Bone marrow (tissue), 2 donors: ENCODE measurements at places on chromosomes 1 and 21.
A peak's percentile ranks its signal among the peaks of the same experiment; 100 is the strongest.

GRCh38 chr1:78145105-78145580, 99.4 kb downstream of the GIPC2 start:
- no peak for DNase-seq

DNA sequence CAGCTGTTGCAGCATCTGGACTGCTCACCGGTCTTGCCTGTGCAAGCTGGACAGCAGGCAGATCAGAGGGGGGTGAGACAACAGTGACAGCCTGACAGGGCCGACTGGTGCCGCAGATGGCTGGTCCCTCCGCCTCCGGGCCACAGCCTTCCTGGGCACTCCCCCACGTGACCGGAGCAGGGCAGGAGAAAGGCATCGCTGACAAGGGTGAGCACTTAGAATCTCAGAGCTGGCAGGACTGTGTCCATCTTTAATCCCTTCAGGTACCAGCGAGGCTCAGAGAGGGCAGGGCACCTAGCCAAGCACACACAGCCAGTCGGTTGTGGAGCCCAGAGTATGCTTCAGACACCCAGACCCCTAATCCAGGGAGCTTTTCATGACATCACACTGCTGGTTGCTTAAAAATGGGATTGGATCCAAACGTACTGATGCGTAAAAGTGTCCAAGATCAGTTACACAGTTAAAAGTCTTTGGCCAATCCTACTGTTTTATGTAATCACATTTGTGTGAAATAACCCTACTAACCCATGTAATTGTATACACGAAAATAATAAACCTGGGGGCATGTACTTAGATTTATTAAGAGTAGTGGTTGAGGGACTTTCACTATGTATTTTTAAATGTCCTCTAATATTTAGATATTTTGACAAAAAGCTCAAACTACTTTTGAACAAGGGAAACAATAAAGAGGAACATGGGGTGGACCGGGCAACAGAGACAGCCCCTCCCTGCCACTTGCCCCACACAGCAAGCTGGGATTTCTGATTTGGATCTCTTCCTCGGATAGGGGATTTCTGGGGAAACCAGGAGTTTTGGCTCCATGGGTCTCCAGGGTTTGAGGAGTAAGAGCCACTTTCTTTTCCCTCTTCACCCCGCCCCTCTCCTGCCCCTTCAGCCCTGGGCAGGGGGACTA, 758 bp upstream of the CNTN2 start:
- no peak for DNase-seq

- no peak for DNase-seq
Measured at GRCh38 chr1:74835051-74835450, 102.1 kb downstream of the TYW3 start.

GRCh38 chr1:41355761-41356160, 5.5 kb upstream of the FOXO6 start:
- DNase-seq, result no peak

DNA sequence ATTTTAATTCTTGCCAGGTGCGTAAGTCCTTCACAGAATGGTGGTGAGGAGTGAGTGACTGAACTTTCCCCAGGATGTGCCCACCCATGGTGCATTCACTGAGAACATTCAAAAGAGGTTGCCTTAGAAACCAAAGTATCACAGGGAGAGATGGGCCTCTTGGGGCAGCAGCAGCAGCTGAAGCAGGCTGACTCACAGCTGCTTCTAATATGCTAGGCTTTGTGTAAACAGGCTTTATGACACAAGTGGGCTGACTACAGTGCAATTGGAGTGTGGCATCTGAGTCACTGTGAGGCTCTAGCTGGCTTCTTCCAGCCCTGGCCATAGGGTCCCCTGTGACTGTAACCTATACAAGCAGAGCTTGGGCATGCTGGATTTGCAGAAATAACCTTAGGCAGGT, 12.6 kb downstream of the PIGP start:
- DNase-seq, result peak; percentile 82

DNA sequence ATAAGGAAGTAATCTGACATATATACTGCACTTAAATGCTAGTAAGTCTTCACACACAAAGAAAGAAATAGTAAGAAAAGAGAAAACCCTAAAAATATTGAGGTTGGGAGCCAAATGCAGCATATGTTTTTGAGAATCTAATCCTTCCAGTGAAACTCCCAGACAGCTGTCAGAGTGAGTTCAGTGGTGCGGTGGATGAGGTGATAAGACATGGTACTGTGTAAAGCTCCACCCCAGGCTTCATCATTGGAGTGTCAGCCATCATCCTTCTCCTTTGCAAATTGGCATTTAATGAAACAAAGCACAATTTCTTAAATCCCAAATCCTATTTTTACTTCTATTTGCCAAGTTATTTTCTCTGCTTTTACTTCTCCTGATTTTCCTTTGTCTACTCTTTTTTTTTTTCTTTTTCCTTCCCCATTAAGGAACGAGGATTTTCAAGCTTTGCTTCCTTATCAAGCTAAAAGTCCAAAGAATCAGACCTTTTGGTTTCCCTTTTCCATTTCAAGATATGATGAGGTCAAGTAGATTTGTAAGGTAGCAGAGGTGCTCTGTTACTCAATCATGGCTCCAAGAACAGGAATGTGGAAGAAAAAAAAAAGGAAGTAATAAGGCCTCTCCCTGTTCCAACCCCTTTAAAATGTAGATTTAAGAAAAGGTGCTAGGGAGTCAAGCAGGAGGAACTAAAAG, 343.3 kb downstream of the SETD4 start:
- DNase-seq, result no peak

DNA sequence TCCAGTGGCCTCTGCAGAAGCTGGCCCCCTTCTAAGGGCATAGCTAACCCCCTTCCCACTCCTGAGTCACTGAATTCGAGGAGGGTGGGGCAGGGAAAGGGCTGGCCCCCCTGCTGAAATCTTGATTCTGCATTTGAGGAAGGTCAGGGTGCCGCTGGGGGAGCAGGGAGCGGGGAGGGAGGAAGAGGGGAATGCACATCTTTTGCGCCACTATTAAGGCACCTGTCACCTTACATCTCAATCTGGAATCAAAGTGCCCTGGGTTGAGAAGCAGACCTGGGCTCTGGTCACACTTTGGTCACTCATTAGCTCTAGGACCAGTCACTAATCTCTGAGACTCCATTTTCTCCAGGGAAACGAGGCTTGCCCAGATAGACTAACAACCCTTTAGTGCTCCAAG, 62.0 kb downstream of the TOR1AIP2 start:
- DNase-seq, result no peak

GRCh38 chr1:170086399-170087032, 12.0 kb upstream of the KIFAP3 start:
- DNase-seq, result no peak

DNA sequence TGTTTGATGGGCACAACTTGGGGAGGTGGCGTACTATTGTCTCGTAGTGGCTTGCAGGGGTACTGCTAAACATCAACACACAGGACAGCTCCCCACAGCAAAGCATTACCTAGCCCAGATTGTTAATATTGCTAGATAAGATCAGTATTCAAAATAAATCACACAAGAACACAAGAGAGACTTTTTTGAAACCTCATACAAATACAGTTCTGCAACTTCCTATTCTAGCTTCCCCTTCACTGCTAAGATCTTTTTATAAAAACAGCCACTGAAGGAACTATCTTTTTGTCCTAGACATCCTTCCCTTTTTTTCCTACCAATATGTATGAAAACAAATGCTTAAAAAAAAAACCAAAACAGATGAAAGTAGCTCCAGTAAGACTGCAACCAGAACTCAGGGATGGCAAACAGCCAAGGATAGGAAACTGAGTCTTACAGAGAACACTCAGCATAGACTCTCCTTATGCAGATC, 137.8 kb upstream of the KRTAP19-8 start:
- DNase-seq, result no peak

- no peak for DNase-seq
Measured at GRCh38 chr1:66671455-66671854, 80.8 kb upstream of the DYNLT5 start.
